ENCODE measurements at places on chromosomes 16 and 17.
A peak's percentile ranks its signal among the peaks of the same experiment; 100 is the strongest.

DNA sequence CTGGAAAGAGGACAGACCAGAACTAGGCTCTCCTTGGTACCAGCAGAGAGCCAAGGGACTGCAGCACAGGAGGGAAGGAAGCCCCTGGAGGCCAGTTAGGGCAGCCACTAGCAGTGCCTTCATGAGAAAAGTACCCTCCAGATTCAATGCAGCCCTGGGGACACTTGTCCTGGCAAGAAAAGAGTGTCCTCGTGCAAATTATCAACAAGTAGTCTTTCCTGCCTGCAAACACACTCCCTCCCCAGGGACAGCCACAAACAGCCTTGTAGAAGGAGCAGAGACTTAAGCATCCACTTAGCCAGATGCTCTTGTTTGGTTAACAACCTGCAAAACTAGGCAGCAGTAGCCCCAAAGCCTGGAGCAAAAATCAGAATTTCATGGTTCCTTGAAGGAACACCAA lies 24.3 kb downstream of the CENPV start:
- no peak for DNase-seq

DNA sequence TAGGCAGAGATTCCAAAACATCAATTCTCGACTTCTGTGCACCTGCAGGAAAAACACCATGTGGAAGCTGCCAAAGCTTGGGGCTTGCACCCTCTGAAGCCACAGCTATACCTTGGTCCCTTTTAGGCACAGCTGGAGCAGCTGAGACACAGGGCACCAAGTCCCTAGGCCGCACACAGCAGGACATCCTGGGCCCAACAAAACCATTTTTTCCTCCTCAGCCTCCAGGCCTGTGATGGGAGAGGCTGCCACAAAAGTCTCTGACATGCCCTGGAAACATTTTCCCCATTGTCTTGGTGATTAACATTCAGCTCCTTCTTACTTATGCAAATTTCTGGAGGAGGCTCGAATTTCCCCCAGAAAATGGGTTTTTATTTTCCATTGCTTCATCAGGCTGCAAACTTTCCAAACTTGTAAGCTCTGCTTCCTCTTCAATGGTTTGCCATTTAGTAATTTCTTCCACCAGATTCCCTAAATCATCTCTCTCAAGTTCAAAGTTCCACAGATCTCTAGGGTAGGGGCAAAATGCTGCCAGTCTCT lies 24.3 kb upstream of the COL1A1 start:
- no peak for DNase-seq

DNA sequence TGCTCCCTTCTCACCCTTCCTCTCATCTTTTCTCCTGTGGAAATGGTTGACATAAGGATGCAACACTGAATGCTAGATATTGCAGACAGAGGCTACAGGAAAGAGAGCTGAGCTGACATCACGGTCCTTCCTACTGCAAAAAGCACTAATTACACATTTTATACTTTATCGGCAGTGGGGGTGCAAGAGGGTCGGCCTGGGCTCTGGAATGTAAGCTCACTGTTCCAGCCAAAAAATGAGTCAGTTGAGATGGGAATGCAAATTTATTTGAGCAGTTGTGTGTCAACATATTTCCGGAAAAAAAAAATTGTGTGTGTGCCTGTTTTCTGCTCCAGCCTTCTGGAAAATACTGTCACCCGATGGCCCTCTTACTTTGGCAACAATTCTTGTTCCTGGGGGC lies 14.1 kb upstream of the MRTFB start:
- no peak for DNase-seq

DNA sequence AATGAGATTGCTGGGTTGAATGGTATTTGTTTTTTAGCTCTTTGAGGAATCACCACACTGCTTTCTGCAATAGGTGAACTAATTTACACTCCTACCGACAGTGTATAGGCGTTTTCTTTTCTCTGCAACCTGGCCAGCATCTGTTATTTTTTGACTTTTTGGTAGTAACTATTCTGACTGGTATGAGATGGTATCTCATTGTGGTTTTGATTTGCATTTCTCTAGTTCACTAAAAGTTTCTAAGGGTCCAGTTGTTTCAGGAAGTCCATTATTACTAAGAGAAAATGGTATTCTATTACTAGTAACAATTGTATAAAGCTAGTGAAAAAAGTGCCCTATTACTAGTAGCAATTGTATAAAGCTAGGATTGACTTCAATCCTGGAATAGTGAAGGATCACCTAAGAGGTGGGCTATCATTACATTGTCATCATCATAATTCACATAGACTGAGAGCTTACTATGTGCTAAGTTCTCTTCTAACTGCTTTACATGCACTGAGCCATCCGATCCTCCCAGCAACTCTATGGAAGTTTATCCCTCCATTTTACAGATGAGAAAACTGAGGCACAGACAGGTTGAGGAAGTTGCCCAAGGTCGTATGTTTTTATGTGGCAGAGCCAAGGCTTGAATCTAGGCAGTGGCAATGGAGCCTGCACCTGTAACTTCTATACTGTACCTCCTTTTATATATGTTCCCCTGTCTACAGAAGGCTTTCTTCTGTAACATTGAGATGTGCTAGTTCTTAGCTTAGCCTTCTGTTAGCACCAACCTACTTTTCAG lies 13.4 kb upstream of the SMIM36 start:
- no peak for DNase-seq

- DNase-seq, result no peak
Observed at GRCh38 chr17:40474419-40475002, 26.9 kb downstream of the TNS4 start.

GRCh38 chr17:44113382-44113781 lies 10.1 kb downstream of the HDAC5 start:
- no peak for DNase-seq

DNA sequence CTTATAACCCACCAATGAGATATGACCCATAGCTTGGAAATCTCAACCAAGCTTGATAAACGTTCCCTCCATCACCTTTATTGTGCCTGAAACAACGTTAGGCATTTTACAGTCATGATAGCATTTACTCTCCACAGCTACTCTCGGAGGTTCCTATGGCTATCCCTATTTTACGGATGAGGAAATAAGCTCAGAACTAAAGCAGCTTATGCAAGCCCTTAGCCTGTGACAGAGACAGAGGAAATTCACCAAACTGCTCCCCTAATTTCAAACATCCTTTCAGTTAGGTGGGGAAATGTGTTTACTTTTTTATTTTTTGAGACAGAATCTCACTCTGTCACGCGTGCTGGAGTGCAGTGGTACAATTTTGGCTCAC lies 18.7 kb downstream of the DCUN1D3 start:
- no peak for DNase-seq

GRCh38 chr16:11190588-11191560 lies 65.1 kb downstream of the SOCS1 start:
- DNase-seq, result no peak

GRCh38 chr16:84726669-84727467 lies 27.1 kb downstream of the USP10 start:
- DNase-seq, result no peak

DNA sequence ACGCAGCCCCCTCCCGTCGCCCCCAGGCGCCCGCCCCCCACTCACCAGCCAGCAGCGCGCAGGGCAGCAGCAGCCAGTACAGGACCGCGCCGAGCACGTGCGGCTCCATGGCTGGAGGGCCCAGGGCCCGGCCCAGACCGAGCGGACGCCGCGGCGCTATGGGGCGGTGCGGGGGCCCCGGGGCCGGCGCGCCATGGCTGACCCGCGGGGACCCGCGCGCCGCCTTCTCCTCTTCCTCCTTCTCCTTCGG lies 239 bp downstream of the PIEZO1 start:
- DNase-seq, result no peak

- DNase-seq, result no peak
Observed at GRCh38 chr17:17181666-17182597, 24.2 kb downstream of the PLD6 start.

GRCh38 chr17:83025636-83026280 lies 53.7 kb upstream of the METRNL start:
- DNase-seq, result no peak

- no peak for DNase-seq
Observed at GRCh38 chr17:76504117-76504516, 2.9 kb upstream of the RHBDF2 start.

DNA sequence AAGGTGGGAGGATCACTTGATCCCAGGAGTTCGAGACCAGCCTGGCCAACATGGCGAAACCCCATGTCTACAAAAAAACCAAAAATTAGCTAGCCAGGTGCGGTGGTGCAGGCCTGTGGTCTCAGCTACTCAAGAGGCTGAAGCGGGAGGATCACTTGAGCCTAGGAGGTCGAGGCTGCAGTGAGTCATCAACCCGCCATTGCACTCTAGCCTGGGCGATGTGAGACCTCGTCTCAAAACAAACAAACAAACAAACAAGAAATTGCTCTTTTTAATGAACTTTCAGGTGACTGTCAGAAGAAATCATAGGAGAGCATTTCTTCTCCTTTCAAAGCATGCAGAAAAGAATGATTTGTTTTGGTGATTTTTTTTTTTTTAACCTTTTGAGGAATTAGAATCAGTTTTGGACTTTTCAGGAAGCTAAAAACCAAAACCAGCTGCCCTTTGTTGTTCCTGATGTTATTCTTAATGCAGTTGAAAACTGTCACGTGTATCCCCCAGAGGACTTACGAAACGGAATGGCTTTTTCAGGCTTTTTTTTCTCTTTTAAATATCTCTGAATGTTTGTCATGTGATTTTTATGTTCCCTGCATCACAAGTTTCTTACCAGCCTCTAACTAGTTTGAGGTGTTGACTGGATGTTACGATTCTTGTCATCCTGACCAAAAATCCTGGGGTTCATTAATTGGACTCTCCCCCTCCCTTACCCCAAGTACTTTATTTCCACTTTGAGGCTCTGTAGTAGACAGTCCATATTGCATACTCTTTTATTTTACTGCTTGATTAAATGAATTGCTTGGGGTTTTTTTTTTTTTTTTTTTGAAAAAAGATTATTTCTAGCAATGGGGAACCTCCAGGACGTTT lies 34.1 kb downstream of the SNX29 start:
- no peak for DNase-seq

GRCh38 chr17:39736319-39737165 lies 1.2 kb upstream of the GRB7 start:
- no peak for DNase-seq

DNA sequence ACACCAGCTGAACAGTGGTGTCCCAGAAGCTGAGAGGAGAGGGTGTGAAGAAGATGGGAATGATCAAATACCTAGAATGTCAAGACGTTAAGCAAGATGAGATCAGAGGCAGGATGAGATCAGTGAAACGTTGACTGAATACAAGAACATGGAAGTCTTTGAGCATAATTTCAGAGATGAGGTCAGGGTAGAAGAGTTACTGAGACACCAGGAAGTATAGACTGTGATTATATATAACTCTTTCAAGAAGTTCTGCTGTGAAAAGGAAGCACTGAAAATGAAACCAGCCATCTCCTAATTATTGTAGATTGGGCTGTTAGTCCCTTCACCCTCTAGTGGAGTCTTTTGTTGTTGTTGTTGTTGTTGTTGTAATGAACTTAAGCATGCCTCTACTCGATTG lies 9.1 kb downstream of the SHCBP1 start:
- DNase-seq, result no peak

GRCh38 chr17:39487946-39488345 lies 26.7 kb downstream of the CDK12 start:
- DNase-seq, result no peak

DNA sequence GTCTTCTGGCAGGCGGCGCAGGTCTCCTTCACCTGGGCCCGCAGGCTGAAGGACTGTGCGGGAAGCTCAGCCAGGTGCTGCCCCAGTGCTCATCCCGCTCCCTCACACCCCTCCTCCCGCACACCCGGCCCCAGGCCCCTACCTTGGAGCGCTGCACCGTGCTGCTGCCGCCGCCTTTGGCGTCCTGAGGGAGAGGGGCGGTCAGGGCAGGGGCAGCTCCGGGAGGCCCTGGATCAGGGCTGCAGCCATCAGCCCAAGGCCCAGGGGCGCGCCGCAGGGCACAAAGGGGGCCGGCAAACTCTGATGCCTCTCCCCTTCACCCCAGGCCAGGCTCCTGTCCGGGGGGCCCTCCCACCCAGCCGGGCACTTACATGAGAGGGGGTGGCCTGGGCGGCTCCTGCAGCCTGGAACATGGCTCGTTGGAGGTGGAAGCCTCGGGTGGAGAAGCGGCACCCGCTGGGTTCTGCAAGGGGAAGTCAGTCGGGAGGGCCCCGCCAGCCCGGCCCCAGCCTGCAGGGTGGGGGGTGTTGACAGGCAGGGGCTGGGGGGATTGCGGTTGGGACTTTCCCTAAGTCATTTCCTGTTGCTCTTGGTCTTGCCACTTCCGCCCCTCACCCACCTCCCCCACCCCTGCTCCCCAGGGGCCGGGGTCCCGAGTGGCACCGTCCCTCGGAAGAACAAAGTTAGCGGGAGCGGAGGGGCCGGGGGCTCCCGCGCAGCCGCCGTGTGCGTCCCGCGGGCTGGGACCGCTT lies 863 bp downstream of the LIMD2 start:
- no peak for DNase-seq

GRCh38 chr17:2244545-2245525 lies 58.8 kb downstream of the SMG6 start:
- DNase-seq, result peak; percentile 32

DNA sequence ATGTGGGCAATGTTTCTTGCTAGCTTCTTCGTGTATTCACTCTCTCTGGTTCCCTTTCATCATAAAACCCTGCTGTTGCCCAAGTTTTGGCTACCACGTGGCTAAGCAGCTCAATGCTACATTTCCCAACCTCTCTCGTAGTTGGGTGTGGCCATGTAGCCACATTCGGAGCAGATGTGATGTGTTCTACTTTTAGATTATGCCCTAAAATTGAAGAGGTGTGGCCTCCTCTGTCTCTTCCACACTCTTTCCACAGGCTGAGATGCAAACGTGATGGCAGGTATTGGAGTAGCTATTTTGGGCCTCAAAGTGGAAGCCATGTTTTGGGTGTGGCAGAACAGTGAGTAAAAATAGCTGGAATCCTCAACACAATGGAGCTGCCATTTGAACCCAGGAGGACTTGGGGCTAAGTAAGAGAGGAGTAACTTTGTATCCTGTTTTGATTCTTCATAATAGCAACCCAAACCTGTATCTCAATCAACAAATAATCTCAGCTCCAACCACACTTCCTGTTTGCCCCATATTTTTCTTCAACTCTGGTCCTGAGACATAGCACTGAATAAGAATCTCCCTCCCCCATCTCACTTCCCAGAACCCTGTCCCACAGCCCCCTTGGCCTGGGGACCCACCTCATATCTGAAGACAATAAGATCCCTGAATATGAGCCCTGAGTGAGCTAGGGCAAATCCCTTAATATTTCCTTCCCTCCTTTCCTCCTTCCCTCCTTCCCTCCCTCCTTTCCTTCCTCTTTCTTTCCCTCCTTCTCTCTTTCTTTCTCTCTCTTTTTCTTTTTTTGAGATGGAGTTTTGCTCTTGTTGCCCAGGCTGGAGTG lies 4.0 kb downstream of the NUPR1 start:
- no peak for DNase-seq

- DNase-seq, result no peak
Observed at GRCh38 chr17:78062596-78062995, 66.0 kb downstream of the TMC6 start.

- DNase-seq, result no peak
Observed at GRCh38 chr16:79217375-79218011, 383.0 kb downstream of the MAF start.

DNA sequence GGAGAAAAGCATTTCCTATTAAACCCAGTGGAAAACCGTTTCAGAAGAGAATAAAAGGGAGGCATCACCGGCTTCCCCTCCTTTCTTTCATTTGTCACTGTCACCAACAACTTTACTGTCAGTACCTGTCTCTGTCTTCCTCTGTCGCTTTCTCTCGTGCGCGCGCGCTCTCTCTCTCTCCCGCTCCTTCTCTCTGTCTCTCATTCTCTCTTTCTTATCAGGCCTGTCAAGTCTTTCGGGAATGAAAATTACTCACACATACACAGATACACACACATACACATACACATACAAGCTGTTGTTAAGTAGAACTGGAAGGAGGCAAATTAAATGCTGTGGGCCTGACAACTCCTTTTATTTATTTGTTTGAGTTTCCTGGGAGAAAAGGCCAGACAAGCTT lies 17.6 kb downstream of the MYOCD start:
- DNase-seq, result no peak

GRCh38 chr17:42536372-42537155 lies 523 bp downstream of the NAGLU start:
- no peak for DNase-seq

Measured in amygdala (tissue), 56 donors.